Activated naive CD4-positive, alpha-beta T cell treated with Interleukin-2 at 50 U/mL for 16 hours (primary cell): ENCODE measurements at places on chromosomes 1 and 21.

GRCh38 chr1:206892351-206892984, 4.8 kb upstream of the IL24 start:
- no peak for DNase-seq

GRCh38 chr1:31576201-31576669, at the start of gene TINAGL1:
Gene TINAGL1, plus strand, starts transcription at chr1:31576515. Its CDS starts 634 bp downstream, at chr1:31577149.
- DNase-seq, result no peak

DNA sequence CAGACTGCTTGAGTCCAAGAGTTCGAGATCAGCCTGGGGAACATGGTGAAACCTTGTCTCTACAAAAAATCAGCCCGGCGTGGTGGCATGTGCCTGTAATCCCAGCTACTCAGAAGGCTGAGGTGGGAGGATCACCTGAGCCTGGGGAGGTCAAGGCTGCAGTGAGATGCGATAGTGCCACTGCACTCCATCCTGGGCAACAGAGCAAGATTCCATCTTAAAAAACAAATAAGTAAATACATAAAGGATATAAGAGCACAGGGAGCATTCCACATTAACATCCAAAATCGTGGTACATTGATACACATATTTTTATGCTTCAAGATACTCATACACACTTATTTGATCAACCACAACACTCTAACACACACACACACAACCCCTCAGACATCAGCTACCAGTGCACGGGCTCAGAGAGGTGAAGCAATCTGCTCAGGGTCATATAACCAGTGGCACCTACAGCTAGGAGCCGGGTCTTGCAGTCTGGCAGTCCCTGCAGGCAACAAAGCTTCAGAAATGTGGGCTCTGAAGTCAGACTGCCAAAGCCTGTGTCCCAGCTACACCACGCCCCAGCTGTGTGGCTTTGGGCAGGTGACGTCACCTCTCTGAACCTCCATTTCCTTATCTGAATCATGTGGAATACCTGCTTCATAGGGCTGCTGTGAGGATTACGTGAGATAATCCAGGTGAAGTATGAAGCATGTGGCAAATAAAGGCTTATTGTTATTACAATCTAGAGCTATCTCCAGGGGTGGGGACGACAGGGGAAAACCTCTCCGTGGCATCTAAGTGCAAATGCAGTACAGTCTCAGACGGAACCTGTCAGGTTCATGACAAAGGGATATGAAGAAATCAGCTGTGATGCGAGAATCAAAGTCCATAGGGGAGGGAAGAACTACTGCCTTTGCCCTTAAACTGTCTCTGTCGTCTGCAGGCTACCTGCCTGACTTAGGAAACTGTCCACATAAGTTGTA, 4.8 kb upstream of the CRYBG2 start:
- peak; percentile 75 for DNase-seq

GRCh38 chr1:192726820-192727504, 81.9 kb upstream of the RGS2 start:
- DNase-seq, result no peak

- no peak for DNase-seq
These were observed 50.9 kb downstream of the NTMT2 start for GRCh38 chr1:170196490-170197236.

GRCh38 chr1:47231301-47232186, 481 bp downstream of the TAL1 start:
- DNase-seq, result peak; percentile 21

- no peak for DNase-seq
These were observed 48.2 kb upstream of the TNFSF4 start for GRCh38 chr1:173255214-173255813.

- no peak for DNase-seq
These were observed 129.8 kb downstream of the CYYR1 start for GRCh38 chr21:26443291-26443690.

GRCh38 chr1:61028136-61028535, 54.2 kb upstream of the NFIA start:
- DNase-seq, result no peak

GRCh38 chr1:81144240-81144825, 656.4 kb upstream of the ADGRL2 start:
- DNase-seq, result no peak

DNA sequence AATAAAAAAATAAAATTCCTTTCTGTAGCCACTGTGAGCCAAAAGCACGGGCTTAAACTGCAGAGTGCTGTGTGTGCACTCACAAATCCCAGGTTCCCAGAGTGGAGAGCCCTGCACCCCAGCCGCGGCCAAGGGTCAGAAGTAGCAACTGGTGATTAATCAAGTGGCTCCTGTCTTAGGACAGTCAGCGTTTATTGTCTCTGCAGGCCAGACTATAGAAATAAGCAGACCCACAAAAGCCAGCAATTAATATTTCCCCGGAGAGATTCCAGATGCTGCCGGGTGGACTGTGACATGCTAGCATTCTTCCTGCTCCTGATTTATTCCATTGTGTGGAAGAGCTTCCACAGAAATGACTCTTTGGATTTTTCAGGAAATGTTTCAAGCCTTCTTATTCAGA, 412.2 kb downstream of the KIF26B start:
- DNase-seq, result no peak

DNA sequence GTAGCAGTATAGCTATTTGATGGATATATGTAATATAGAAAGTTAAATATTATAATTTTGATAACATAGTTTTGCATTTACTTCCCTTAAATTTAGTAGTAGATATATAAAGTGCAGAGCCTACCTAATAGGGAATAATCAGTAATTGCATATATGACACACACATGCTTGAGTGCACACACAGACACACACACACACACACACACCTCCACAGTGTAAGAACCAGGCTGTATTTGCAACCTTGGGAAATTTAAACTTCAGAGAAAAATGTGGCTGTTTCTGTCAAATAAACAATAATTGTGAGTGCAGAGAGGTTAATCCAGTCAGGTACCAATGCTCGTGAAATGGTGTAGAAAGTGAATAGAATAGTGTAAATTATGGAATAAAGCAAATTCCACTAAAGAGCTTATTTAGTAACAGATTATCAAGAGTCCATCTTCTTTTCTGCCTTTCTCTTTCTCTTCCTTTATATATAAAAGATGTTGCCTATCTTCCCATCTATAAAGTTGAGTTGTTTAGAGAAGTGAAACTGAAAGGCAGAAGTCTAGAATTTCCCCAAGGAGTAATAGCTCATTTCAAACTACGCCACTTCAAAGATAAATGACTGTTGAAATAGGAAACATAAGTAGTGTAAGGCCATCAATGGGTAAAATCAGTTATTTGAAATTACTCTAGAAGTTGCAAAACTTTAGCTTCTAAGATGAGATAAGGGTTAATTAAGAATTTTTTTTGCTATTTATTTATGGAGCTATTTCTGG, 273.7 kb downstream of the SRGAP2C start:
- DNase-seq, result no peak

DNA sequence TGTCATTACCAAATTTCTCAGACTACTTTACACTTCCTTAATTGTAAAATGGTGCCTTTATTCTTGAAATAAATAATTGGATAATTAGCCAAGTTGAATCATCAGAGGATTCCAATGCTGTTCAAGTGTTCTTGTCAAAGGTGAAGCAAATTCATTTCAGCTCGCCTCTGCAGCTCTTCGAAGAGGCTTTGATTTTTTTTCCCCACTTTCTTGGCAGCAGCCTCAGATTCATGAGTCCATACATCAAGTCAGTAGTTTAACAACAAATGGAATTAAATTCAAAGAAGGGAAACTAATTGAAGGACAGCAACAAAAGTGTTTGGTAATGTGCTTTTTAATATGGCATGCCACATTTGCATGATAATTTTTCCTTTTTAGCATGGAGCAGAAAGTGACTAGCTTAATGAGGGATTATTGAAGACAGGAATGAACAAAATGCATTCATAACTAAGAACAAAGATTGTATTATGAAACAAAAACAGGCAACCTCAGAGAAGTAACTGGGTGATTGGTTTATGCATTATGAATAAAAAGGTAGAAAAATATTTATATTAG, 239.0 kb downstream of the USH2A start:
- DNase-seq, result no peak

GRCh38 chr1:115062542-115063004, 26.7 kb downstream of the TSPAN2 start:
- DNase-seq, result peak; percentile 89

- no peak for DNase-seq
These were observed 322.6 kb downstream of the HHIPL2 start for GRCh38 chr1:222225316-222225691.

DNA sequence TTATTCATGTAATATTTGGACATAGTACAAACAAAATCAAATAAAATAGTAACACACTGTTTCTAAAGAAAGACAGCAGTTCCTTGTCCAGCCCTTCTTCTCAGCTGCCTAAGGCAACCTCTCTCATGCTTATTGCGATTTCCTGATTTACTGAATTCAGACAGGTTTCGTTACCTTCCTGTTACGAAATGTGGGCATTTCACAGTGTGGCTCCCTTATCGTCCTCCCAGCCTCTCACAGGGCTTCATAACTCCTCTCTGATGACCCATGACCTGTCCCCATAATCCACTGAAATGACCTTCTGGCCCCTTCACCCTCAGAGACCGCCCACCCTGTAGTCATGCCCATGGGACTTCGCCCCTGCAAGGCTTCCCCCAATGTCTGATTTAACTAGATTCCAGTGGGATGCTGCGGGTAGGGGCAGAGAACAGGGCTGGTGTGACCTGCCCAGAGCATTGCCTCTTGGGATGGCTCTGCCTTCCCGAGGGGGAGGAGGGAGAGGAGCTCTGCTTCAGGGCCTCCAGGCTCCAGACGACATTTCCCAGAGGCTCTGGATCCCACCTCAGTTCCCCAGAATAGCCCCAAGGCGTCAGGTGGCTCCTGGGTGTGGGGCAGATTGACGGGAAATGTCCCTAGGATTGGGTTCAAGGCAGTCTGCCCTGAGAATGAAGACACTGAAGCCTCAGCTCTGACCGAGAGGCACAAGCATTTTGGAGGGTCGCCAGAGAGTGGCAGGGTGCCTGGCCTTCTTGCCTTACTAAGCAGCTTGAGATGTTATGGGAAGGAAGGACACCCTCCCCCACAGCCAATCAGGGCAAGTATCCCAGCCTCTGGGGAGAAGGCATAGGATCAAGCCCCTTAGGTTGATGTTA, 20.6 kb downstream of the PADI2 start:
- no peak for DNase-seq

DNA sequence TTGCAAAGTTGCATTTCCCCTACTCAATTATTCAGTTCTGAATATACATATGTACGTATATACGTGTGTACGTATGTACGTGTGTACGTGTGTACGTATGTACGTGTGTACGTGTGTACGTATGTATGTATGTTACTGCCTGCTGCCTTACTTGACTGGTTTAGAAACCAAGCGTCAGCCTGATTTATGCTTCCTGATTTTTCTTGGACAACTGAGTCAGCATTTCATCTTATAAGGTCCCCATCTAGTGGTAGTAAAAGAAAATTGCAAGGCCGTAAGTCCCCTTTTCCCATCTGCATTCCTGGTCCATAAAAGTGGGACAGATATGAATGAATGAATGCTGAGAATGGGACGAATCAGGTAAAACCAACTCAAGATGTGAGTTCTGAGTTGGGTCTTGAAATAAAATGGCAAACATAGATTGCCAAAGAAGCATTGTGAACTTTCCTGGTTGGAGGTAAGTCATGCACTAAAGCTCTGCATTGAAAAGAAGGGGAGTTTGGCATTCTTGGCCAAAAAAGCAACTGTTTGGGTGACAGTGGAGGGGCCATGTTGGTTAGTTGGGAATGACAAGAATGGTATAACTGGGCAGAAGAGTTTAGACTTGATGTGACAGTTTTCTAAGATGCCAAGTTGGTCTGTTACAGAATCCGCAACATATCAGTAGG, 76.4 kb upstream of the DNAH14 start:
- no peak for DNase-seq

DNA sequence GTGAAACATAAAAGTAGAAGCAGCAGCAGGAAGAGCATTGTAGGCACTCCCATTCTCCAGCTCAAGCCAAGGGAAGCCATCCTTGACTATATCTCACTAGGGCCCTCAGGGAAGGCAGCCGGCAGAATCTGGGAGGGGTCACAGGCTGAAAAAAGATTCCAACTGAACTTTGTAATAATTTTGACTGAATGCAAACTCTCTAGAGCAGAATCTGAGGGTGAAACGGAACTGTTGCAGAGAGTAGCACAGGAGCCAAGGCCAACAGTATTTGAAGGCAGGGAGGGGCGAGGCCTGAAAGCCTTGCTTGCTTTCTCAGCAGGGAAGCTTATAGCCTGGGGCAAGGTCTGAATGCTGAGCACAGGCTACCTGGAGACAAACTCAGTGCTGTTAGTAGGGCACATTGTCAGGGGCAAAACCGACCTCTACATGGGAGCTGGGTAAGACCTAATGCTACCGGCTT, 180.6 kb downstream of the COL24A1 start:
- DNase-seq, result no peak

DNA sequence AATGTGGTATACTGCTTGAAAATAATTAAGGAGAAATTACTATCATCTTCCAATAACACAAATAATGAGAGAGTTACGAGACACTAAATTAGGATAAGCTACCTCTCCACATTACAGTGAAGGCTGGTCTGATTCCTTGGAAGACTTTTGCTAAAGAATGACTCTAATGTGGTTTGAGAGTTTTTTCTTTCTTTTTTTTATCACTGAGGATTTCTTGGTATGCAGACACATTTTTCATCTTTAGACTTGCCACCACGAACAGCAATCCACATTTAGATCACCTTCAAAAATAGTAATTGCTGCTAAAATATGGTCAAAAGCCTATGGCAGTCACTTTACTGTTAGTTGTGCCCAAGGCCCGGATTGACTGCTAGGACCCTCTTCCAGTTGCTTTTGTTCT, 16.6 kb upstream of the TMEM35B start:
- no peak for DNase-seq

DNA sequence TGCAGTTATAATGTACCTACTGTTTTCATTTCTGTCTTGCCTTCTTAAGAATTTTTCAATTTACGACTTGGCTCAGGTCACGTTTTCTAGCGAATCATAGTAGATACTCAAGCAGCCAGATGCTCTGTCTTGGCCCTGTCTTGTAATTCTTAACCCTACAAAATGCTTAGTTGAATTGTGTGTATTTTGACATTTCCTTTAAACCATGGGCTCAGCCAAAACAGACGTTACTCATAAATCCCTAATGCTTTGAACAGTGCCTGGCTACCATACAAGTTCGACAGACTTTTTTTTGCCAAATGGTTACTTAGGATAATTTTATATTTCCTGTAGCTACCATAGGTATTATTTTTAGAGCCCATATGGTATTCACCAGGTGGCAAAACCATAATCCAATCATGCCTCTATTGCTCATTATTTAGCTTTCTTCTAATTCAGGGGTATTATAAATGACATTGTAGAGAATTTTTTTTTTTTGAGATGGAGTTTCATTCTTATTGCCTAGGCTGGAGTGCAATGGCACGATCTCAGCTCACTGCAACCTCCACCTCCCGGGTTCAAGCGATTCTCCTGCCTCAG, 54.3 kb downstream of the KCNK1 start:
- no peak for DNase-seq

GRCh38 chr1:234000557-234001041, 96.1 kb downstream of the SLC35F3 start:
- DNase-seq, result no peak
